ENCODE measurements at places on chromosomes 4 and X.

GRCh38 chrX:49862093-49862492, 17.2 kb upstream of the USP27X start:
- DNase-seq: no peak

GRCh38 chr4:121073004-121073435, 685 bp upstream of the NDNF start:
- no peak for DNase-seq

DNA sequence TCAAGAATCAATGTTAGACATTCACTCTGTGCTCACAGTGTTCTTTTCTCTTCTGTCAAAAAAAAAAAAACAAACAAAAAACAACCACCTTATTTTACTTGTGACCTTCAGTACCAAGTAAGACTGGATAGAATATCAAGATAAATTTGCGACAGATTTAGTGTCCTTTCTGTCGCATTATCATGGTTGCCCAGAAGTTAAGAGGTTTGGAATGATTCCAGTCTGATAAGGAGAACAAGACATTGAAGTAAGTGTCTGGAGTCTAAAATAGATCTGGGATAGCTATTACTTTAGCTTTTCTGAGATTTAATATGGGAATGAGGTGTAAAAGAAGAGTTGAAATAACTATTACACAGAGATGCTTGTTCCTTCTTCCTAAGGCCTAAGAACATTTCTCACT, 31.7 kb downstream of the SNCA start:
- DNase-seq: no peak

DNA sequence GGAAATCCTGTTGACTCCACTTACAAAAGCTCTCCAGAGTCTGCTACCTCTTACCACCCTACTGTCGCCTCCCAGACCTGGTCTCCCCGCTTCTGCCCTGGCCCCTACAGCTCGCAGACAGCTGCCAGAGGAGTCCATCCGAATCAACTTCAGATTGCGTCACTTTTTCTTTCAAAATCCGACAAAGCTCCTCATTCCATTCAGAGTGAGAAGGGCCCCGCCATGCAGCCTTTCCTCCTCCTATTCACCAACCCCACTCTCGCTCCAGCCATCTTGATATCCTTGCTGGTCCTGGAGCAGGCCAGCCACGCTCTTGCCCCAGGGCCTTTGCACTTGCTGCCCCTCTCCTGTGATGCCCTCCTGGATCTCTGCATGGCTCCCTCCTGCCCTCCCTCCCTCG, 5.2 kb upstream of the OPN1LW start:
- no peak for DNase-seq

- no peak for DNase-seq
Measured at GRCh38 chrX:3450881-3451570, 104.6 kb upstream of the MXRA5 start.

- no peak for DNase-seq
Measured at GRCh38 chr4:159201168-159201567, 98.3 kb downstream of the RAPGEF2 start.

- no peak for DNase-seq
Measured at GRCh38 chrX:127764674-127765073, 287.5 kb downstream of the ACTRT1 start.

GRCh38 chr4:123528501-123529277, 132.1 kb downstream of the SPRY1 start:
- no peak for DNase-seq

DNA sequence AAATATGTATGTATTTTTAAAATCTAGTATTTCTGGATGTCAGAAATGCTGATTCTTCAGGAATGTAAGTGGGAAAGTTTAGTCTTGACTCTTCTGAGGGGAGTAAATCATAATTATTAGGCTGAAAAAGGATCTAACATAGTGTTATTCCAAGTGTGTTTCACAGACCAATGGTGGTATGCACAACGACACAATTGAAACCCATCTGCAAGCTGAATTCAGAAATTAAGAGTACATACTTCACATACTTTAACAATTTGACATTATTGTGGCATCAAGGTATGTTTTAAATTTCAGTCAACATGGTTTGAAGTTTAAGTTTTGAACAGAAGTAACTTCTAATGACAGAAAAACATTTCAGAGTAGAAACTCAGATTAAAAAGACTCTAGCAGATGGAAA, 236.7 kb downstream of the SLC7A11 start:
- no peak for DNase-seq

- no peak for DNase-seq
Measured at GRCh38 chr4:184598753-184599491, 50.3 kb downstream of the CASP3 start.

DNA sequence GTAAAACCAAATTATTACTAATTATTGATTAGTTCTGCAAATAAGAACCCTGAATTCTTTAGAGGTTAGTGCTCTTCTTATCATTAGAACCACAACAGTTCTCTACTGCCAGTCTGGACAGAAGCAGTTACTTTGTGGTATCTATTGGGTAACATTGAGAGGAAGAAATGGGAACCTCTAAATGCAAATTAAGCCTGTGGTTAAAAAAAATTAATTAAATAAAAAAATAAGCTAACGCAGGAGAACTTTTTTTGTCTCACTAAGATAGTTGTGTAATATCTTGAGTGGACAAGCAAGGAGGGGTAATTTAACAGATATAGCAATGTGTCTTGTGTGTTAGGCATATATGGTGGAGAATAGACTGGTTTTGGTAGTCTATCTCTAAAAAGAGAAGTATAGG, 32.9 kb upstream of the TET2 start:
- no peak for DNase-seq

GRCh38 chr4:111847296-111848008, 297.8 kb upstream of the FAM241A start:
- no peak for DNase-seq

DNA sequence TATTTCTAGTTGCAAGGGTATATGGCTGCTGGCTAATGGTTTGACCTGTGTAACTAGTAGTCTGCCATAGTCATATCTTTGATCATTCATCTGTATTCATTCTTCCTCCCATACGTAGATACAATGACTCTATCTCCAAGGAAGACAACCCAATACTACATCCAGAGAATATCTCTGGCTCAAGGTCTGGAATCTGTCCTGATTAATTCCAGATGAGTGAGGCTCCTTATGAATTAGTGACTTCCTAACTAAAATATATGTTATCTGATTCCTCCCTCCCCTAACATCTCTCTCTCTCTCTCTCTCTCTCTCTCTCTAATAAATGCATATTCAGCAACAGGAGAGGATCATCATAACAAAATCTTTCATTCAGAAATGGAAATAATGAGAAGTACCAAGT, 641.5 kb downstream of the FAT4 start:
- no peak for DNase-seq

DNA sequence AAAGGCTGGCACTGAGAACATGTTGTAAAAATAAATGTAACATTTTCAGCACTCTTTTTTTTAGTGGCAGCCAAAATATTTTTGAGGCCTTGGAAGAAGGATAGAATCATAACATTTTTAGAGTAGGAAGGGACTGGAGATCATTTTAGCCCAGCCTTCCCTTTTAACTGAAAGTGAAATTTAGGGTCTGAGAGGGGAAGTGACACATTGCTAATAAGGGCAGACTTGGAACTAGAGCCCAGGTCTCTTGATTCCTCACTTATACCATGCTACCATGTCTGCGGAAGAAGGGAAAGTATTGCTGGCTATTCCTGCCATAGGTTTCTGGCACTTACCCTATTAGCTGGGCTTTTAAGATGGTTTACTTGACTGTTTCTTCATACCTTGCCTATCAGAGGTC, 4.8 kb downstream of the WDR44 start:
- DNase-seq: no peak

GRCh38 chr4:67130411-67130810, 414.9 kb downstream of the CENPC start:
- DNase-seq: no peak

GRCh38 chr4:37054531-37055077, 189.9 kb upstream of the NWD2 start:
- no peak for DNase-seq

GRCh38 chrX:25144043-25144940, 128.5 kb upstream of the ARX start:
- peak; percentile 4 for DNase-seq

GRCh38 chr4:83855044-83855443, 319.1 kb downstream of the GPAT3 start:
- no peak for DNase-seq

GRCh38 chr4:156298230-156298629, 344.6 kb upstream of the CTSO start:
- DNase-seq: no peak

DNA sequence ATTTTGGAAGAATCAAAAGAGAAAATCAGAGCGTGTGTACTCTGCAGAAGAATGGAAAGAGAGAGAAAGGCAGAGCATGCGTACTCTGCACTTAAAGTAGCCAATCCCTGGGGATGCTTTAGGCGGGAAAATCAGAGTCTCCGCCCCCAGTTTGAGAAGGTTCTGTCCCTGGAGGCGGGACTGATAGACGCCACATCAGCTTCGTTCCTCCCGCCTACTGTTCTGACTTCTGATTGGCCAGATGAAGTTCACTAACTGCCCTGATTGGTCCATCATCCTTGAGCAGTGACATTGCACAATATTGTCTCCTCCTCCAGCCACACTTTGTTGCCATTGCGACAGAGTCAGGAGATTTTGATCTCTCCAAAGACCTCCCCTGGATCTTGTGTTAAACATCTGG, 23.8 kb downstream of the SSX1 start:
- DNase-seq: no peak

GRCh38 chr4:107018344-107018735, 17.8 kb downstream of the DKK2 start:
- DNase-seq: no peak

DNA sequence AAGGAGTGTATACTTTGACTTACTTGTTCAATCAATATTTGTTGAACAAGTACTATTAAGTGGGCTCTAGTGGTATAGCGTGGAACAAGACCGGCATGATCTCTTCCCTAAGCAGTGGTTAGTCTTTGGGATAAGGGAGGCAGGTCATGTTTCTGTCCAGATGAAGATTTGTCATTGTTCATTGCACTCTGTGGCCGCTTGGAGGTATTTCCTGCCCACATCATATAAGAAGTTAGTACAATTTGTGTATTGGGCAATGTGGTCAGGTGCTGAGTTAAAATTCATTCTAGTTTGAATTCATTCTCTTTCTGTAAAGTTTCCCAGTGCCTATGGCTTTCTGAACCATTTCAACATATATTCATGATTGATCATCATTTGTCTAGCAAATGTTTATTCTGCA, 101.1 kb upstream of the SHISA3 start:
- DNase-seq: no peak

- DNase-seq: no peak
Measured at GRCh38 chrX:47629419-47630200, at the start of gene CFP. Gene CFP, minus strand, starts transcription at chrX:47629930. Its CDS starts 86 bp downstream, at chrX:47629844.

- DNase-seq: no peak
Measured at GRCh38 chr4:87087420-87087819, 133.0 kb downstream of the KLHL8 start.

DNA sequence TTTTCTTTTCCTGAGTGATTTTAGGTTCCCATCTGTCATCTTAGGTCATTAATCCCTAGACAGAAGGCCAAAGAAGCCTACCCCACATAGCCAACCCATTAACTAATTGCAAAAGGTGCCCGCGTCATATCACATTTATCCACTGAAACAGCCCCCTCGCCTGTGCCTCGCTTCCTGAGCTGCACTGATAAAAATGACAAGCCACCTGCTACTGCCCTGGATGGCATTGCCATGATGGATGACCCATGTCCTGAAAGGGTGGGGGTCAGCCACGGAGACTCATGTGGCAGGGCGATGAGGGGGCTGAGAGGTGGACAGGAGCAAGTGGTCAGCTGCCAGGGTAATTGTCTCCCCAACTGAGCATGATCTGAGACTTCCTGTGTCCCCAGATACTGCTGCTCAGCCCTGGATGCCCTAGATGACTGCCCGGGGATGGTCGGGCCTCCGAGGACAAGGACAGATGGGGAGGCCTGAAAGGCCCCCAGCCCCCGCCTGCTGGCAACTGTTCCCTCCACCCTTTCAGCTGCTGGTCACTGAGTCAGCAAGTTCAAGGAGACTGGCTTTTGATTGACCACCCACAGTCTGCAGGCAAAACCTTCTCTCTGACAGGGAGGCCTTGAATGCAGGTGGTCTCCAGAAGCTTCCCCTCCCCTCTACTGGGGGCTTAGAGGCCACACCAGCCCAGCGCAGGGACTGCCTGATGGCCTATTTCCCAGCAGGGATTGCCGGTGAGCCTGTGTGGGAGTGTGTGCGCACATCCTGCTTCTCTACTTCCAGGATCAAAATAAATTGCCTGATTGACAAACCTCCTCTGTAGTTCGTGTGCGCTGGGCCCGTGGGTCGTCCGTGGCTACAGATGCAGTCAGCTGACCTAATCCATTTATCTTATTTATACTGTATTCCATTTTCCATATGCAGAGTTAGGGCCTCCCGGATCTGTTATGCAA, 496.3 kb downstream of the BCOR start:
- DNase-seq: no peak

GRCh38 chr4:143575331-143575730, 61.8 kb downstream of the SMARCA5 start:
- no peak for DNase-seq

Data from activated T-cell treated with anti-CD3 and anti-CD28 coated beads for 24 hours (primary cell).